Anterior cingulate cortex (tissue), 58 donors: ENCODE measurements at places on chromosomes 1 and 21.

GRCh38 chr1:1302006-1302430, 5.7 kb downstream of the ACAP3 start:
- DNase-seq: no peak

GRCh38 chr1:3609016-3609768, 2.1 kb downstream of the MEGF6 start:
- no peak for DNase-seq

DNA sequence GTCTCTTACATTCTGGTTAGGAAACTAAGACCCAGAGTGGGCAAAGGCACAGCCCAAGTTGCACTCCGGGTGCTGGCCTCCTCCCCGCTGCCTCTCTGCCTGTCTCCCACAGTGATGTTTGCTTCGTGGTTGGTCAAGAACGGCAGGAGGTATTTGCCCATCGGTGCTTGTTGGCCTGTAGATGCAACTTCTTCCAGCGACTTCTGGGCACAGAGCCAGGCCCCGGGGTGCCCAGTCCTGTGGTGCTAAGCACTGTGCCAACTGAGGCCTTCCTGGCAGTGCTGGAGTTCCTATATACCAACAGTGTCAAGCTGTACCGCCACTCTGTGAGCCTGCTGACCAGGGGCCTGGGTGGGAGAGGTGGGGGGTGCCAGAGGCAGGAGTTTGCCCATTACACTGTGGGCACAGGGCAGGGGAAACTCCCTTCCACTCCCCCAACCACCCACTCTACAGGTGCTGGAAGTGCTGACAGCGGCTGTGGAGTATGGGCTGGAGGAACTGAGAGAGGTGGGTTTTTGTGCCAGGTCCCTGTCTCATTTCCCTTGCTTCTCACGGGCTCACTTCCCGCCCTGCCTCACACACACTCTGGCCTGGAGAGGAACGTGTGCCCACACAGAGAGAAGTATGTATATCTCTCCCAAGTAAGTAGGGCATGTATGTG, 1.9 kb downstream of the BTBD19 start:
- no peak for DNase-seq

DNA sequence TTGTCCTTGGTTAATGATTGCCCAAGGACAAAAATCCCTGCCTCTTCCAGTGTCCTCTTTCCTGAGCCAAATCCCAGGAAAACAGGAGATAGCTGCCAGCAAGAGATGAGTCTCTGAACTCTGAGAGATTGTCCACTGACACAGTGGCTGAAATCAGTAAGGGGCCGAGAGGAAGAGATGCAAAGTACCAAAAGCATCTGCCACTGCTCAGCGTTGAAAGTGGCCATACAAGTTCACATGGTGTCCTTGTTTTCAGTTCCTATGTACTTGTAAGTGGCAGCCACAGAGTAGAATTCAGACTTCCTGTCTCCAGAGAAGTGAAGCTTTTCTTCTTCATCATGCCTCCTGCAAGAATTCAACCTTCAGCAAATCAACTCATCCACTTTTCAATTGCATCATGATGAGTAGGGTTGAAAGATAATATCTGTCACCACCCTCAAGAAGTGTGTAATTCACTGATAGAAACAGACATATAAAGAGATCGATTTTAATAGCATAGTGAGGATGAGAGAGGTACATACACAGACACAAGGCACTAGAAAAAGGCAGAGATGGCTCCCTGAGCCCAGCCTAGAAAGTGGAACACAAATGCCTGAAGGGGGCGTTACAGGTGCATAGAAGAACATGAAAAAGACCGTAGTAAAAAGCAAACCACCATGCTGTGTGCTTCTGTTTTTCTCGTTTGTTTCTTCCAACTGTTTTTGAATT, 185.8 kb downstream of the MRPL39 start:
- DNase-seq: no peak

DNA sequence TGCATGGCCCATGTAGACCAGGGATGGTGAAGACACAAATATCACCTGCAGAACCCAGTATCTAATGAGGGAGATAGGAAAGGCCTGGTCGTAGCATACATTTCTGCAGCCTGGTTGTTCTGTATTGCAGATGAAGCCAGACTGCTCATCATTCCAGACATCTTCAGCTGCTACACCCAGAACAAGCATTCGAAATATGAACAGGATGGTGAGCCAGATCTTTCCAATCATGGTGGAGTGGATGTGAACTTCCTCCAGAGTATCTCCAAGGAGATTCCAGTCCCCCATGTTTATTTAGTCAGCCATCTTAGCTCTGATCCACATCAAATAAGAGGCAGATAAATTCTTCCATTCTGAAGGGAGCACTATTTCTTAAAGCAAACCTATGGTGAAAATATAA, 2.7 kb upstream of the MYCBP start:
- DNase-seq: no peak

GRCh38 chr1:156421939-156422601, 53.1 kb downstream of the RHBG start:
- no peak for DNase-seq

DNA sequence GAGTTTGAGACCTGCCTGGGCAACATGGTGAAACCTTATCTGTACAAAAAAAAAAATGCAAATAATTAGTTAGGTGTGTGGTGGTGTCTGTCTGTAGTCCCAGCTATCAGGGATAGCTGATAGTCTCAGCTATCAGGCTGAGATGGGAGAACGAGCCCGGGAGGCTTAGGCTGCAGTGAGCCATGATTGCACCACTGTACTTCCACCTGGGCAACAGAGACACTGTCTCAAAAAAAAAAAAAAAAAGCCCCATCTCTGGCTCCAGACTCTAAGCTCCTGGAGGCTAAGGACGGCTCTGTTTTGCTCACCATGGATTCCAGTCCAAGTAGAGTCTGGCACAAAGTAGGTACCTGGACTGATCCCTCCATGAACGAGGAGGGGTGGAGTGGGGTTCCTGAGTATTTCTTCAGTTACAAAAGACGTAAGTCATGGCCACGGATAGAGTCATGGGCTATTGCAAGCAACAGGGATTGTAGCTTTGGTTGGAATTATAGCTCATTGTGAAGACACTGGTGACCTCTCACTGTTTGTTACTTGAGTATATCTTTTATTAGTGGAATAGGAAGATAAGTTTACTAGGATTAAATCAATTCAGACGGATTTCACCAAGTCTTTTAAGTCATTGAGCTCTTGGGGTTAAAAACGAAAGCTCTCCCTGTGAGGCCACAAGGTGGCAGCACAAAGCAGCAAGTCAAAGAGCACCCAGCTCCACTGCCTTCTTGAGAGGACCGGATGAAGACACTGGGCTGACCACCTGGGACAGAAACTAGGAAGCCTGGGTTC, 35.6 kb upstream of the TMEM61 start:
- peak; percentile 67 for DNase-seq

- no peak for DNase-seq
Observed at GRCh38 chr1:200139661-200140250, 112.2 kb downstream of the NR5A2 start.

GRCh38 chr21:45130324-45130774, 56.0 kb downstream of the ADARB1 start:
- no peak for DNase-seq

- DNase-seq: no peak
Observed at GRCh38 chr1:235712812-235713211, 63.2 kb upstream of the GNG4 start.

DNA sequence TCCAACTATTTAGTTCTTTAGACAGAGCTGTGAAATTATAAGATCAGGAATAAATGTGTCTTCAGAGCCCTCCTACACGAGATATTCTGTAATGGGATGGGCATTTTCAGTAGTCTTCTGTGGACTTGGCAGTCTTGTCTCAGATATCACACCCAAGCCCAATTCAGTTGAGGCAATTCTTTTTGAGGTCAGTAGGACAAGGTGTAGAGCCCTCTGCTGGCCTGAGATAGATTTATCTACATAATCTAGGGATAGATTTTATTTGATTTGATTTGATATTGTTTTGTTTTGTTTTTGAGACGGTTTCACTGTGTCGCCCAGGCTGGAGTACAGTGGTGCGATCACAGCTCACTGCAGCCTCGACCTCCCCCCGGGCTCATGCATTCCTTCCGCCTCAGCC, 77.5 kb downstream of the FMN2 start:
- no peak for DNase-seq

GRCh38 chr1:67700692-67701410, 15.8 kb downstream of the GADD45A start:
- no peak for DNase-seq
